ENCODE measurements at places on chromosomes 3 and 15.
A peak's percentile ranks its signal among the peaks of the same experiment; 100 is the strongest.

DNA sequence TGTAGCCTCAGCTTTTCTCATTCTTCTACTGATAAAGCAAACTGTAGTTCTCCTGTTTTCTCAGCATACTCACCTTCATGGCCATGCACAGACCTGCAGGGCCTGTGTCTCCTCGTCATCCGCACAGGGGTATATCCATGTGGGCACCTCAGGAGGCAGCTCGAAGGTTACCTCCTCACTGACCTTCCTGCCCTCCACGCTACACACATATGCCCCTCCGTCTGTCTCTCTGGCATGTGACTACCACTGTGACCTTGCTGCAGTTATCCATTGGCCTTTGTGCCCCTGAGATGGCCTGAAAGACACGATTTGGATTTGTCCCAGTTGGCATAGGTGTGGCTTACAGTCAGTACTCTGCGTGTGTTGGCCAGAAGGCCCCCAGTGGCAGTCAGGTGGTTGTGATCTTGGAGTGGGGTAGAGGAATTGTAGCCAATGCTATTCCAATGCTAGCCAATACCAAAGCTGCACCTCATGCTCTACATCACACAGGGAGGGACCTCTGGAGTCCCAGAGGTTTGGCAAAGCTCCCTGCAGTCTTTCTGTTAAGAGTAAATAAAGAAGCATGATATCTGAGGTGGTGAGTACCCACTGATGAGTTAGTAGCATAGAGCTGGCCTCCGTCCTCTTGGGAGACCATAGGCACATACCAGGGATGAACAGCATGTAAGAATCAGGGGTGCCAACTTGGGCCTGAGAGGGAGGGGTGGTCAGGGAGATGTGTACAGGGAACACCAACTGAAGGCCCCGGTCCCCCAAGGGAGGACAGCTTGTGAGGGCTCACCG is 143.4 kb downstream of the EEFSEC start:
- DNase-seq, result no peak

DNA sequence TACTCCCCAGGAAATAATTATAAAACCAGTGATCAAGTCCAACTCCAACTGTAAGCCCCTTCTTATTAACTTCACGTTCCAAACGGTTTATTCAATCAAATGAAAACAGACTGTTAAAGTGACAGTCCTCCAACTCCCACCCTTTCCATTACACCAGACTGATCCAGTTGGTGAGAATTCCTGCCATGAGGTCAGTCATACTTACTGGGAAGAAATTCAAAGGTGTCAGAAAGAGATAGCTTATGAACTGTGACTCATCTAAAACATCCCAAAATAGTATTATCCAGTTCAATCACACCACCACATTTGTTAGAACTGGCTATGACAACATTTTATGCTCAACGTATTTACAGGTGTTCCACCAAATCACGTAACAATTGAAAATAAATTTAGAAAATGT is 19.5 kb downstream of the SMARCC1 start:
- DNase-seq, result no peak

- DNase-seq, result no peak
These were observed 683.8 kb downstream of the DIPK2A start for GRCh38 chr3:144655423-144655822.

- no peak for DNase-seq
These were observed 460.0 kb upstream of the TBL1XR1 start for GRCh38 chr3:177657243-177657642.

- DNase-seq, result no peak
These were observed 46.2 kb downstream of the RORA start for GRCh38 chr15:61182946-61183345.

DNA sequence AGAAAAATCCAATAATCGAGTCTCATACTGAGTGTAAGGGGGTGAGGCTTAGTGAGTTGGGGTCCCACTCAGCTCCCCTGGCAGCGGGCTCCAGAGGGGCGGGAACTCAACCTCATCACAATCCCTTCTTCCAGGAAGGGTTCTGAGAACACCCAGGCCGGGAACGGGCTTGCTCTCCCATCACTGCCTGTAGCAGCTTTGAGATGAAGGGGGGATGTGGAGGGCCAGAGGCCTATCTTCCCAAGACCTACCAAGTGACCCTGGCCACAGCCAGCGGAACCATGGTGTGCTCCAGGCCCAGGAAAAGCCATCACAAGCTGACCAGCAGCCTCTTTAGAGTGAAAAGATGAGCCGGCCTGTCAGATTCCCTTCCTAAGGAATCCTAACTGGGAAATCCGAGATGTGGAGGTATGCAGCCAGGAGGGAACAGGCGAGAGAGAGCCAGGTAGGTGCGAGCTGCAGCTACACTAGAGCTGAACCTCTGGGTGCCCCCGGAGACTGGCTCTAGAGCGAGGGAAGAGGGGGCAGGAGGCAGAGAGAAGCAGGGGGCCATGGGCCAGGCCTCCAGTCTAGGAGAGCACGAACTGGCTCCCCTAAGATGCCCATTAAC is 18.5 kb downstream of the GRAMD2A start:
- no peak for DNase-seq

DNA sequence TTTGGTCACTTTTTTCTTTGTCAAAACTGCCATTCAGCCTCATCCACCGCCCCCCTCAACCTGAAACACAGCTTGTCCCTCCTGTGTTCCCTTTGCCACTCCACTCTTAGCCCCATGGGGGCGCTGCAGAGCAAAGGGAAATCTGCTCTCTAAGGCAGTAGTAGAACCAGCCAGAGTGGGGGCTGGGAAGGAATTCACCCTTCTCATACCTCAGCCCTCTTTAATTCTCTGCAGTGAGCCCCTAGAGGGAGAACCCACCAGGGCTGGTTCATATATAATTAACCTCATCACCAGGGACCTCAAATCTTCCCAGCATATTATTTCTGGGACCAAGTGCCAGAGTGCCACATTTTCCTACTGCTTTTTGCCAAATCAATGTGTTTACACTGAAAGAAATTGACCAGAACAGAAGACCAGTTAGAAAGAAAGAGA is 2.8 kb upstream of the BCL6 start:
- DNase-seq, result peak; percentile 93

DNA sequence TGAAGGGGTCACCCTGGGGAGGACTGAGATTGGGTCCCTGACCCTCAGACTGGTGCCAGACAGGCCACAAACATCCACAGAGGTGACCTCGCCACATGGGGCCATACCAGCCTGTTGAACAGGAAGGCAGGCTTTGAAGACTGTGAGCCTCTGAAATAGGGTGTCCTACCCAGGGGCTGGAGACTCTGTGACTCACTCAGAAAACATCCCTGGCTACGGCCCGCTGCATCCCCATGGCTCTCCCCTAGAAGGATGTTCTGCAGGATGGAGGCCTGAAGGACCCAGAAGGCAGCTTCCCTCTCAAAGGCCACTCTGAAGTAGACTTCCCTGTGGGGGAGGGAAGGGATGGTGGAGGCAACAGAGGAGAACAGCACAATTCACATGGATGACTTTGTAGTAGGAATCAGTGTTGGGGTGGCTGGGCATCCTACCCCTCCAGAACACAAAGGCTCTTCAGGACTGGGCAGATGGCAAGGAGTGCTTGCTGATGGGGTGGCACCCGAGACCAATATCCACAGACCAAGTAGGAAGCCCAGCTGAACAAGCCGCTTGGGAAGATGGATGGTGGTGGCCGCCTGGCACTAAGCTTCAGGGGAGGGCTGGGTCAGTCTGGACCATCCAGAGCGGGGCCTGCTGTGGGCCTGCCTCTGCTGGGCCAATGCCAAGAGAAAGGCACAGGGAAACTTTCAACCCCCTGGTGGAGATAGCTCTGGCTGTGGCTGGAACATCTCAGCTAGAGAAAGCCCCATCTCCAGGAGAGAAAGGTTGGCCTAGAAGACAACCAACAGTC is 37.6 kb upstream of the DUSP7 start:
- no peak for DNase-seq

DNA sequence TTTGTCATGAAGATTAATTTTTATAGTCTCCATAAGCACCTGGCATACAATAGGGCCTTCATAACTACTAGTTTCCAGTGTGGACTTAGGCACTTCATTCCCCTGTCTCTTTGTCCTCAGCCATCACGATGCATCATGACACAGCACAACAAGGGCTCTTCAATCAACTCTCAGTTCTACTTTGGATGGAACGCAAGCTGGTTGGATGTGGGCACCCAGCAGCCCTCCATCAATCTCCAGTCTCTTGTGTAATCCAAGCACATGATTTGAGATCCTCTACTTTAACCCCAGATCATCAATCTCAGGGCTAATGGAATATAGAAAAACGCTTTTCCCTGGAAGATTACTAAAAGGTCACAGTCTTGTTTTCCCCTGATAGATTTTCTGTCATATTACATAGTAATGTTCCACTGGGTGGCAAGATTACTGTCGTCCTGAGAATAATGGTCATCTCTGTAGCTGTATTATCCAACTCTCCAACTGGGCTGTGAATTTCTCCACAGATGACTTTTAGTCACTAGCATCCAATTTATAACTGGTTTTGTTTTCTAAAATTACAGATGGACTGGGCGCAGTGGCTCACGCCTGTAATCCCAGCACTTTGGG is 22.9 kb upstream of the CHRNA7 start:
- DNase-seq, result no peak

GRCh38 chr3:8486936-8487335 is 14.7 kb upstream of the LMCD1 start:
- no peak for DNase-seq

- no peak for DNase-seq
These were observed 309.5 kb upstream of the TRIM42 start for GRCh38 chr3:140368223-140368811.

DNA sequence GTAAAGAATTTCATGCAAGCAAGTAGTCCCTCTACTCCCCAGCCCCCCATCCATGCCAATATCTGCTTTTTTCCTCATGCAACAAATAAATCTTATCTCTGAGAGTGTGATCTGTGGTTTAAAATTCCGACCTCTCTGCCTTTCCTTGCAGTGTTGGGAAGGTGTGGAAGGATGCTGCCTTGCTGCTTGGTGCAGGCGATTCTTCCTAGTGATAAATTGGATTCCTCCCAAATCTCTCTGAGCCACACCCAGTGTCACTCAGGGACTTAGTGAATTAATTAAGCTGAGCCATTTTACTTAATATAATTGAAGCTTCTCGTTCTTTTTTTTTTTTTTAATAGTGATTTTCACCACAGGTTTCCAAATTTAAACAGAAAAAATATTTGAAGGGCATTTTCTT is 3.4 kb downstream of the GAP43 start:
- DNase-seq, result no peak

GRCh38 chr3:175274056-175274455 is 414.9 kb downstream of the NAALADL2 start:
- no peak for DNase-seq

- DNase-seq, result no peak
These were observed 256.4 kb downstream of the TLE3 start for GRCh38 chr15:69841113-69841828.

- no peak for DNase-seq
These were observed 148.7 kb downstream of the RORA start for GRCh38 chr15:61080221-61081026.

DNA sequence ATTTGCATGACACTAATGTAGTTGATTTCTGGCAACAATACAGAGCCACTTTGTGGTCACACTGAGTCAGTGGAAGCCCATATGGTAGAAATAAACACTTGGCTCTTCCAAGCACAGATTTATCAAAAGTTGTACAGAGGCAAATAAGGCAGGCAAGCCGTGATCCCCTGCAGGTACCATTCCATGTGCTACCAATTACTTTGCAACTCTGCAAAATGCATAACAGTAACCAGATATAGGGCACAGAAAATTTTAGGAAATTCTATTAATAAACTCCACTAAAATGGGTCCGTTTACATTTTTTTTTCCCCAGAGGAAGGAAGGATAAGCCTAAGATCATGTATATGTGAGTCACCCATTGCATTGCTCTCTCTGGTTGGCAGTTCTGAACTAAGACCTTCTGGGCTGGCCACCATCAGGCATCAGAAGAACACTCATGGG is 103.1 kb upstream of the PTX3 start:
- DNase-seq, result no peak

GRCh38 chr3:8266730-8267131 is 234.9 kb upstream of the LMCD1 start:
- DNase-seq, result no peak

GRCh38 chr3:186459108-186459467 is 85.1 kb downstream of the CRYGS start:
- no peak for DNase-seq

- no peak for DNase-seq
These were observed 14.7 kb downstream of the ST3GAL6 start for GRCh38 chr3:98777801-98778220.

DNA sequence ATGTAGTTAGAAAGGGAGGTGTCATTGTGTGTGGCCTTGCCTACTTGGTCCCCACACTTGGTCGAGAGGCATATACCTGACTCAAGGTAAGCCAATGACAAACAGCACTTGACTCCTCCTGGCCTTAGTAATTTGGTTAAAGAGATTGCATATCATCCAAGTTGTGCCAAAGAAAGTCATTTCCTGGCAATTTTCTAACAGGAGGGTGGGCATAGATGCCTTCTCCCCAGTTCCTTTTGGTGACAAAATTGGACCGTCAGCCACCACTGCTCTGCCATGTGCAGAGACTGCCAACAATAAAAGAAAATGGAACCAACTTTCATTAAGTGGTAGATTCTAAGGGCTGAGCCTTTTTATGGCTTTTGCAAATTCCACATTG is 7.9 kb upstream of the LEKR1 start:
- DNase-seq, result no peak

GRCh38 chr15:52101542-52102323 is 10.8 kb downstream of the BCL2L10 start:
- DNase-seq, result no peak

- DNase-seq, result no peak
These were observed 301.2 kb downstream of the OXSM start for GRCh38 chr3:26091096-26091495.

- DNase-seq, result no peak
These were observed 273.5 kb upstream of the SEMA6D start for GRCh38 chr15:47443839-47444238.

DNA sequence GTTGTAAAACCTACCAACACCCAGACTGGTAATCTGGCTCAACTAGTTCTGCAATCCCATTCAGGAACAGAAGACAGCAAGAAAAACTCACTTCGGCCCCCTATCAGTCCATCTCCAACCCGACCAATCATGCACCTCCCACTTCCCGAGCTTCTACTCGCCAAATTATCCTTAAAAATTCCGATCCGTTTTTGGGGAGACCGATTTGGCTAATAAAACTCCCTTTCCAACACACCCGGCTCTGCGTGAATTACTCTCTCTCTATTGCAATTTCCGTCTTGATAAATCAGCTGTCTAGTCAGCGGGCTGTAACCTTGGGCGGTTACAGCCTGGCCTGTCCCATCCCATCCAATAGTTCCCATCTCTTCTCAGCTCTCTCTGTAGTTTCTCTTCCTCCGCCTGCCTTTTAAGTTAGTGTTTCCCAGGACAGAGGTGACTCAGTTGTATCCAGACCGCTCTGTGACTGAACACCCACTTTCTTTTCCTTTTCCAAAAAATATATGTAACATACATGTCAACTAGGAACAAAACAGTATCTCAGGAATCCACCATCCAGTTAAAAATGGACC is 780 bp upstream of the ACAD9 start:
- DNase-seq, result no peak

- no peak for DNase-seq
These were observed 10.1 kb downstream of the PCOLCE2 start for GRCh38 chr3:142878649-142879300.

GRCh38 chr3:126394179-126394976 is at the start of gene CFAP100:
Gene CFAP100, plus strand, starts transcription at chr3:126394909. Its CDS starts 1,092 bp downstream, at chr3:126396001.
- no peak for DNase-seq

All from activated T-cell treated with anti-CD3 and anti-CD28 coated beads for 4 hours (primary cell).